GM12878 (cell line): ENCODE measurements at places on chromosomes 1 and 21.

- DNase-seq, result no peak
Measured at GRCh38 chr1:52571783-52572182, 18.9 kb upstream of the TUT4 start.

- no peak for DNase-seq
Measured at GRCh38 chr1:211574705-211575104, 4.3 kb downstream of the SLC30A1 start.

- peak; percentile 62 for DNase-seq
Measured at GRCh38 chr1:156148216-156148615, 5.2 kb upstream of the SEMA4A start.

- DNase-seq, result no peak
Measured at GRCh38 chr21:31262728-31263127, 81.3 kb downstream of the TIAM1 start.

DNA sequence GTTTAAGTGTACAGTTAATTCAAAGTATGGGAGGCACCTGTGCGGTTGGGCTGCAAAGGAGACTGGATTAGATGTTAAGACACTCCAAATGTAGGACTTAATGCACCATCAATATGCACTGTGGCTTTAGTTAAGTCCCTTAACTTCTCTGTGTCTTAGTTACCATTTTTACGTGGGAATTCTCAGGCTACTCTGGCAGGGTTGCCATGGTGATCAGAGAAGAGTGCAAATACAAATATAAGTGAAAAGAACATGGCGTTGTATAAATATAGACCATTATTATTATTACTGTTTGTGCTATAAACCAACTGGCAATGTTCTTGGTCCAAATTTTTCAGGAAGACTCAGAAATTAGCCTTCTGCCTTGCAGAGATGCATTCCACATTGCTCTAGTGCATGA is 595.6 kb downstream of the NPHP4 start:
- no peak for DNase-seq

GRCh38 chr21:38923429-38923828 is 117.7 kb downstream of the ETS2 start:
- DNase-seq, result no peak

- DNase-seq, result no peak
Measured at GRCh38 chr1:119285482-119285881, 83.1 kb upstream of the HAO2 start.

DNA sequence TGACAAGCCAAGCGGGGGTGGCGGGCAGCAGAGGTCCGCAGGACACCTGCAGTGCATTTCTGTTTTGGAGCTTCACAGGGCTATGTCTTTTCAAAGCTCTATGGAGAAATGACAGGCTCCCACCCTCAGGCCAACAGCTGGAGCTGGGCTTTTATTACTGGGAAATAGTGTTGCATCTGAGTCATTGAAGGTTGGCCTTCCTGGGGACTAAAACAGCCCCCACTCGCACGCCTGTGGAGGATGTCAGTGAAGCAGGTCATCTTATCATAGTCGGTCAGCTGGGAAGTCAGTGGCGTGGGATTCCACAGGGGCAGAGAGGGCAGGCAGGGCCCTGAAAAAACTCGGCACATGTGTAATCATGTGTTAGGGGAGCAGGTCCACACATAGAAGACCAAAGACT is 55.3 kb downstream of the NTPCR start:
- no peak for DNase-seq

- no peak for DNase-seq
Measured at GRCh38 chr1:223410036-223410435, 16.8 kb downstream of the CCDC185 start.

GRCh38 chr1:162984699-162985098 is 84.5 kb upstream of the RGS4 start:
- DNase-seq, result no peak

DNA sequence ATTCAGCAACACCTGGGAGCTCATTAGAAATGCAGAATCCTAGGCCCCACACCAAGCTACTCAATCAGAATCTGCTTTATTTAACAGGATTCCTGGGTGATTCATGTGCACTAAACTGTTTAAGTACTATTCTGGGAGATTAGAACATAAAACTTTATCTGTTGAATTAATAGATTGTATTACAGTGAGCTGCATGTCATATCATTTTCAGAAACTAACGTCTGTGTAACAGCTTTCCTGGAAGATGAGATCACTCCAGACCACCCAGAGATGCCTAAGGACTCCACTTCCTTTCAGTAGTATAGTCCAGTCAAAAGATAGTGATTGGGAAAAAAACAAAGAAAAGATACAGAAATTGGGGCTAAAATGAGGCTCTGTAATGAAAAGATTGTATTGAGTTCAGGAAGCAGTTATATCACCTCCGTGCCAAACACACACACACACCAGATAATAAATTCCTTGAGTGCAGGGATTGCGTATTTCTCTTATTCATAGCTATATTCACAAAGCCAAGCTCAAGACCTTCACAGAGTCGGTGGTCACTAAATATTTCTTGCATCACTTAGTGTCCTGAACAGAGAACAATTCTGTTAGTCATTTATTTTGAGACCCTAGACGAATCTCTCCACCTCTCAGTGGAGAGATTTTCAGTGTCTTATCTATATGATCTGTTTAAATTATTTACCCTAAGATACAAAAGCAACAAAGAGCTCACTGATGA is 178.2 kb downstream of the DSCAM start:
- DNase-seq, result no peak

- no peak for DNase-seq
Measured at GRCh38 chr1:44821240-44821715, 13.0 kb downstream of the BTBD19 start.

- DNase-seq, result no peak
Measured at GRCh38 chr1:217660353-217661062, 29.4 kb downstream of the SPATA17 start.

GRCh38 chr1:23902321-23903278 is 10.6 kb downstream of the CNR2 start:
- no peak for DNase-seq

DNA sequence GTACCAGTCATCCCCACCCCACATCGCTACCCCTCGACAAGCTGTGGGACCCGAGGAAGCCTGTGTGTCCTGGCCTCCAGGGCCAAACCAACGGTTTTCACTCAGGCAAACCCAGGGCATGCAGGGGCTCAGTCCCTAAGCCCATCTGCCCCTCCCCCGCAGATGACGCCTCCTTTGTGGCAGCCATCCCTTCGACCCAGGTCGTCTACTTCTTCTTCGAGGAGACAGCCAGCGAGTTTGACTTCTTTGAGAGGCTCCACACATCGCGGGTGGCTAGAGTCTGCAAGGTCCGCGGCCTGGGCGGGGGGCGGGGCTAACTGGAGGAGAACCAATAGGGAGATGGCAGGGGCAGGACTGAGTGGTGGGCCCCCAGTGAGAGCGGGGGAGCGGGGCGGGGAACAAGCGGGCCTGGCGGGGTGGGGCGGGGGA is 7.4 kb downstream of the SEMA4A start:
- no peak for DNase-seq

DNA sequence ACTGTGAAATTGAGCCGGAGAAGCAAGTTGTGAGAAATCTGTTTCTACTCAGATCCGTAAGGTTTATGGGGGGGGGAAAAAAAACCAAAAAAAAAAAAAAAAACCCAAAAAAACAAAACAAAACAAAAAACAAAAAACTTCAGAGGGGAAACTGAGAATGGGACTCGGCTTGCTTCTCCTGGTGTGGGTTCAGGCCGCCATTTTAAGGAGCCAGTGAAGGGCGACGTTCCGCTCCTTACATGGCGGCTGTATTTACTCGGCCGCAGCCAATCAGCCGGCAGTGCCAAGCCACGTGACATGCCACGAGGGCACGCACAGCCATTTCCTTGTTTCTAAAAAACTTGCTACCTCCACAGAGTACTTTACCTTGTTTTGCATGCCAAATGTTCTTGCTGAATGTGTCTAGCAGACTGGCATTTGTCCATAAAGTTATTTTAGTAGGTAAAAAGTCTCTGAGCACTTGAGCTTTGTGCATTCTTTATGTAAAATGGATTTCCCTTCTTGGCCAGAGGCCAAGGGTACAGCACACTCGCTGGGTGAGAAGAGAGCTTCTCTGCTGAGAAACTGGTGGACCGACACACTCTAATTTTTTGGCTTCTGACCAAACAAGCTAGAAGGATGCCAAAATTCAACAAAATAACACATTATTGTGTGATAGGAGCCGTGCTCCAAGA is 101.8 kb downstream of the NFIA start:
- DNase-seq, result no peak

DNA sequence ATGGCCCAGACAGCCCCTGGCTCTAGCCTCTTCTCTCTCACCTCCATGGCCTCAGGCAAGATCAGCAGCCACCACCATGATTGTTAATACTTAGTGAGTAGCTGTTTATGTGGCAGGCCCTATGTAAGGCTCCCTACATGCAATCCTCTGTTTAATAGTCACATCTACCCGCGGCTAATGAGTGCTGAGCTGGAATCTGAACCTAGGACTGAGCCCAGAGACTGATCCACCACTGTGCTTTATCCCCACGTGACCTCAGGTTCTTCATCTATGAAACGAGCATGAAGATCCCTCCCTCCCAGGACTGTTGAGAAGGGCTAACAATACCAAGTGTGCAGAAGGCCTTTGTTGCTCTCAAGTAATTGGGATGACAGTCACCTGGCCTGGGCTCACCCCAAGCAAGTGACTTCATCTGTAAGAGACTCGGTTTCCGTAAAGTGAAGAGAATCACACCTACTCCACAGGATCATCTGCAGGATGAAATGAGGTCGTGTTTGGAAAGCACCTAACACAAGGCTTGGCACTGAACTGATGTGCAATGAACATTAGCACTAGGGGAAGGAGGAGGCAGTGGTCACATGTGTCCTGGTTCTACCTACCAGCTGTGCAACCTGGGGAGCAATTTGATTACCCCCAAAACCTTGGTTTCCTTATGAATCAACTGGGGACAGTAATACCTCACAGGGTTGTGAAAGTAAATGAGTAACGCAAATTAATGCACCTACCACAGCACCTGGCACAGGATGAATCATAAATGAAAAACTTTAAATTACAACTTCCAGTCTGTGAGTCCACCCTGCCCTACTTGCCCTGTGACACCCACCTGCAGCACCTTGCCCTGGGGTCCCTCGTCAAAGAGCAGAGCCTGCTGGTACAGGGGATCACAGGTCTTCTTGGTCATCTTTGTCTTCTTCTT is 37.2 kb downstream of the RIMS3 start:
- peak; percentile 88 for DNase-seq

DNA sequence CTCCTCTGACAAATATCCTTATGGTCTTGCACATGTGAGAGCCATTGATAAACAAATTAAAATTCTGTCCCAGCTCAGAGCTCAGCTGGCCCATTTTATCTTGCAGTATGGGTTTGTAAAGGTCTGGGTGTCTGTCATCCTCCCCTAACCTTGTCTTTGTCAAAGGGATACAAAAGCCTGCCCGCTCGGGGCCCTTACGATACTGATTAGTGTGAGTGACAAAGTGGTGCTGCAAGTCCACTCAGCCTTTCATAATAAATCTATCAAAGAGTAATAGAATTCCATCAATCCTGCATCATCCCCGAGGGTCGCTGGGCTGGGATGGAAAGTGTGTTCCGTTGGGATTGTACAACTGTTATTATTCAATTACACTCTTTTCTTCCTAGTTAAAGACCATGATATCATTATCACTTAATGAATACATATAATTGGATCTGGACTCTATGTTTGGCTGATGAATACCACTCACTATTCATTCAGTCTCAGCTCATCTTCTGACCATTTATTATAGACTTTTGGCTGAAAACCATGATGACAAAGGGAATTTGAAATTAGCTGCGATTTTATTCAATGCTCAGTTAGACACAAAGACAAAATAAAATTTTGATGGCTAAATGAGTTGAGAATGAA is 122.5 kb upstream of the FOXD3 start:
- no peak for DNase-seq

DNA sequence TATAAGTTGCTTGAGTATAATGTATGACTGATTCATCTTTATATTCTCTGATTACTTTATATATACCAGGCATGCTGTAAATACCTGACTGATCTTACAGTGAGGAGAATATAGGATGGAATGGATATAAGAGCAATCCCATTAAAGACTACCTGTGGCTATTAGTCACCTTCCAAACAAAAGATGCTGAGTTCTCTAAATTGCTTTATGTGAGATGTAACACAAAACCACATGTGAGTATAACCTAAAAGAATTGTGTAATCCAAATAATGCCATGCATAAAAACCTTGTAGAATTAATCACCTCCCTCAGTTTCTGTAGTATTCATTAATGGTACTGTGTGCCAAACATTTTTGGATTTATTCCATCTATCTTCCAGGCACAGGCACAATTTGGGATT is 134.6 kb upstream of the LRRC7 start:
- no peak for DNase-seq

DNA sequence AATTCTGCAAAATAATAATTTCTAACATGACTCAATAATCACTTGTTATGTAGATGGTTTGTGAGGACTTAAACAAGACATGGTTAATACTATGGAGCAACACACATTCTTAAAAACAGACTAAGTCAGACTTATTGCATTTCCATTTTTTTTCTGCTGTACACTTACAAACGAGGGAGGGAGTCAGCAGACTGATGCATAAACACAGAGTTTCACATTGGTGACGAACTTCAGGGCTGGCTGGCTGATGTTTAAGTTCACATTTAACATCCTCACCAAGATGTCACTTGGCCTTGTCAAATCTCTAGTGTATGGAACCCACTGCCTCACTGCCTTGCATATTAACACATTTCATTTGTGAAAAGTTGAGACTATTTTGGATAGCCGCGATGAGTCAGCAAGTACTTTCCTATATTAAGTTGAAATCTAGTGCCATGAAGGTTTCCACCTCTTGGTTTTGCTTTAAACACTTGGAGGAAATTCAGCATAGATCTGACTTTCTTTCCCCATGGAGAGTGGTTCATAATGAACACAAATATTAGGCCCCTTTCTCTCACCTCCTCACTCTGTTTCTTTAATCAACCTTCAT is 337.5 kb upstream of the RUNX1 start:
- DNase-seq, result no peak

GRCh38 chr1:168572633-168573032 is 3.8 kb upstream of the XCL1 start:
- DNase-seq, result no peak

DNA sequence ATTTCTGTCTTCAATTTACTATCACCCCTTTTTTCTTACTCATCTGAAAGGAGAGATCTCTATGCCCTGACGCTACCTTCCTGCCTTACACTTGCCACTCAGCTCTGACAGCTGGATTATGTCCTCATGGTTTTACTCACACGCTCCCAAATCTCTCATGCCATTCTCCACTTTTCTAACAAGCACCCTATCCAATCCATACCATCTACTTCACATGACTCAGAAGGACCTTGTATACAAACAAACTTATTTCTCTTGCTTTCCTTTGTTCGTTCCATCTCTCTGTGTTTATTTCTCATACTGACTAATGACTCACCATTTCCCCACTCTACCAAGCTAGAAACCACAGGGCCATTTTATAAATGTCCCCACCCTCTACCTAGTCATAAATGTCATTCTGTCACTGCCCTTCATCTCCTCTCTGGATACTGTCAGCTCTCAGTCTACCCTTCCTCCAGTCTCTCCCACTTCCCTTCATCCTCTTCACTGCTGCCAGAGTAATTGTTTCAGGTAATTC is 87.3 kb downstream of the USP24 start:
- peak; percentile 20 for DNase-seq

GRCh38 chr1:154478639-154479038 is 23.4 kb upstream of the TDRD10 start:
- DNase-seq, result no peak
